Stimulated activated CD4-positive, alpha-beta T cell treated with anti-CD3 and anti-CD28 coated beads, Interleukin-1b, Interleukin-23, amount 100 ng/mL, for 24 hours (primary cell): ENCODE measurements at places on chromosomes 3 and 15.

- DNase-seq, result no peak
Measured at GRCh38 chr15:26421065-26421464, 351.8 kb downstream of the GABRB3 start.

DNA sequence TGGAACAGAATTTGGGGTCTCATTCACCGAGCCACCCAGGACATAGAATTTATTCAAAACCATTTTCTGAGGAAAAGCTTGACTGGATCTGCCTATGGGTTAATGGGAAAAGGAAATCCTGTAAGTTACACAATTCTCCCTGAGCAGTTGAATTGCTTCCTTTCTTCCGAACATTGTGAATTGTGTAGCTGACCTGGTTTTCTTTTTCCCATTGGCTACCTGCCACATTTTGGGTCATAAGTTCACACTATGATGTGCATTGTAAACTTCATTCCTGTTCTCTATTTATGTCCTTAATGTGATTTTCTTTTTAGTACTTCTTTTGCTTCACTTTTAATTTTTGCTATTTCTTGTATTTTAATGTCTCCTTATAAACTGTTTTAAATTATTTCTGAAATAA lies 386.0 kb upstream of the LRRC3B start:
- no peak for DNase-seq

- DNase-seq, result no peak
Measured at GRCh38 chr3:126155819-126156218, 24.6 kb downstream of the ALDH1L1 start.

DNA sequence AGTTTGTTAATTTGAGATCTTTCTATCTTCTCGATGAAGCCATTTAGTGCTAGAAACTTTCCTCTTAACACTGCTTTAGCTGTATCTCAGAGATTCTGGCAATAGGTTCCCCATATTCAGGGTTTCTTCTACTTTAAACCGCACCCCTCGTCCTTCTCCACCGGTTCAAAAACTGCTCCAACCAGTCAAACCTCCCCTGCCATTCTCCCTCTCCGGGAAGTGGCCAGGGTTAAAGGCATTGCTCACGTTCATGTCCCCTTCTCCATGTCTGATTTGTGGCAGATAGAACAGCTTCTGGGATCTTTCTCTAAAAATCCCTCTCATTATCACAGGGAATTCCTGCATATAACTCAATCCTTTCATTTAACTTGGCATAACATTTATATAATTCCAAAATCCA lies 14.4 kb downstream of the ALDH1L1 start:
- DNase-seq, result no peak

- no peak for DNase-seq
Measured at GRCh38 chr15:28459279-28459678, 73.5 kb downstream of the GOLGA8G start.

- no peak for DNase-seq
Measured at GRCh38 chr3:123733805-123734526, 149.1 kb upstream of the HACD2 start.

GRCh38 chr3:136819392-136819730 lies 435 bp downstream of the SLC35G2 start:
- DNase-seq, result no peak

DNA sequence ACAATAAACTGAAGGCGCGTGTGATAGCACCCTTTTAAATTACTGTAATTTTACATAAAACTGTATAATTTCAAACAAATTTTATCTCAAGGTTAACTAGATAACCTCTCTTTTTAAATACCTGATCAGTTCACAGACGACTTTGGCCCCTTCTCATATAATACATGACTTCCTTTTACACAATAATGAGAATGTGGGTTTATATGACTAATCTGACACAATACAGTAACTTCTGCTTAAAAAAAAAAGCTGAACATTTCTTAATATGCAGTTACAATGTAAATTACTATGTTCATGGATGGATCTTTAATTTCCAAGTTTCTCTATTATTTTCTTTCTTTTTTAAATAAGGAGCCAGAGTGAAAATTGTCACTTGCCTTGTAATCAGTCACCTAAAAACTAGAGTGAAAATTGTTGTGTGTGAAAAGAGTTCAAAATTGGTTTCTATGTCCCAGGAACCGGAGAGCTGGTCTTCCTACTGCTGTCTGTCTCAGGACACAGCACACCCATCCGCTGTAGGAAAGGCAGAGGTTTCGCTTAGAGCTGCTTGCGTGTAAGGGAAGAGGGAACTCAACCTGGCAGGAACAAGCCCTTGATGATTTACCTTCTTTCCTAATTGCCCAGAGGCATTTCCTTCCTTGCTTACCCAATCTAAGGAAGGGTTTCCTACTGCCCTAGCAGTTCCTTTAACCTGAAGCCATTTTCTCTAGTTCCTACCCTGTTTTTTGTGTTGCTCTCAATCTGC lies 33.3 kb downstream of the PLD1 start:
- DNase-seq, result no peak

DNA sequence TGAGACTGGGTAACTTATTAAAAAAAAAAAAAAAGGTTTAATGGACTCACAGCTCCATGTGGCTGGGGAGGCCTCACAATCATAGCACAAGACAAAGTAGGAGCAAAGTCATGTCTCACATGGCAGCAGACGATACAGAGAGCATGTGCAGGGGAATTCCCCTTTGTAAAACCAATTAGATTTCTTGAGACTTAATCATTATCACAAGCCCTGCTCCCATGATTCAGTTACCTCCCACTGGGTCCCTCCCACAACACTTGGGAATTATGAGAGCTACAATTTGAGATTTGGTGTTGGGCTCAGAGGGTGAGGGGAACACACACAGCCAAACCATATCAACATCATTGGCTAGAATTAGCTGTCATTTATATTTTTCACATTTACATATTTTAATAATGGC lies 221.0 kb downstream of the RSRC1 start:
- DNase-seq, result no peak

GRCh38 chr3:47540281-47540680 lies 26.8 kb upstream of the ELP6 start:
- no peak for DNase-seq

GRCh38 chr3:77835921-77836320 lies 796.0 kb downstream of the ROBO2 start:
- no peak for DNase-seq

- DNase-seq, result no peak
Measured at GRCh38 chr15:40232625-40233070, 6.2 kb upstream of the PAK6 start.

GRCh38 chr3:175434561-175434960 lies 575.4 kb downstream of the NAALADL2 start:
- no peak for DNase-seq

- no peak for DNase-seq
Measured at GRCh38 chr3:193345431-193345830, 33.1 kb downstream of the ATP13A5 start.

DNA sequence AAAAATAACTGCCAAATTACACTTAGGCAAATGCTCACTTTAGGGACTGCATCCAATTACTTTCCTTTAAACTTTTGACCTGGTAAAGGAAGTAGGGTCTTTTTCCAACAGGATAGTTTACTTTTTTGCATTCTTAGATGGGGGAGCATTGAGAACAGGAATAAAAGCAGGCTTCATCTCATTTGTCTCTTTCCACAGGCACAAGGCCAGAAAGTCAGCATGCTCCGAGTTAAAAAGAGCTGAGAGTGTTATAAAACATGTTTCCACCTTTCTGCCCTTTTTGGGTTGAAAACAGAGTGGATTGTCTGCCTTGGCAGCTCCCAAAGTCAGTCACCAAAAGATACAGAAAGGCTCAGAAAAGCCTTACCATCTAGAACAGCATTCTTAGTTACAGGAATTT lies 404.9 kb upstream of the ALCAM start:
- DNase-seq, result no peak

DNA sequence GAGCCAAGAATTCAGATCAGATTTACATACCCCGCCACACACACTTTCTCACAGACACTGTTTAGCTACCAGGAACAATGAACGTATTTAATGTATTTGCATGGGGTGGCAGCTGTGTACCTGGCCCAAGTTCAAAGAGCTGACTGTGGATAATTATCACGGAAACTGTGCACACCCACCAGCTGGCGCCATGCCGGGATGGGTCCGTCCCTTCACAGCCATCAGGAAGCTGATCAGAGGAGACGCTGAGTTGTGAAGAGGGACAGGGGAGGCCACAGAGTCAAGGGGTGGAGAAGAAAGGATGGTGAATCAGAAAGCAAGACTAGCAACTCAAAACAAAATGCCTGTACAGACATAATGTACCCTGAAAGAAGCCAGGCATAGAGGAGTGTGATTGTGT lies 13.1 kb upstream of the PLA2G4D start:
- DNase-seq, result peak; percentile 19

- DNase-seq, result no peak
Measured at GRCh38 chr15:62279041-62279440, 114.0 kb upstream of the C2CD4B start.

GRCh38 chr3:81198216-81198615 lies 563.2 kb downstream of the GBE1 start:
- no peak for DNase-seq

DNA sequence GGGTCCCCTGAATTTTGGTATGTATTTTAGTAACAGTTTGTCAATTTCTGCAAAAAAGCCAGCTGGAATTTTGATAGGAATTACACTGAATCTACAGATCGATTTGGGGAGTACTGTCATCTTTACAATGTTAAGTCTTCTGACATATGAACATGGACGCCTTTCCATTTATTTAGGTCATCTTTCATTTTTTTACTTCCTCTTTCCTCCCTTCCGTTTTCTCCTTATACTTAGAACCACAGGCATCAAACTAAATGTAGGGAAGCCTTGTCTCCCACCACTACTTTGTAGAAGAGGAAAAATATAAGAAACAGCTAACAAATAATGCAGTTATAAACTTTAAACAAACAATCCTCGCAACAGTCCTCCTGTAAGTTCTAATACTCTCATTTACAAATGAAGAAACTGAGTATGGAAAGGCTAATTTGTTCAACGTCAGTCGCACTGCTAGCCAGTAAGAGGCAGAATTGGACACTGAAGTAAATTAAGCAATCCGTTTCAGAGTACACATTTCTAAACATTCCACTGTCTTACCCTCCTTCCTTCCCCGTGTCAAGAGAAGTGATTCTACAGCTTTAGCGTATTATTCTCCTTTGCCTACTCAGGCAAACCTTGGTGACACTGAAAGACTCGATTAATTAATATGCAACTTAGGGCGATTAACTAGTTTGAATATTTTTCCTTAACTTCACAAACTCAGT lies 25.6 kb downstream of the RHOA start:
- no peak for DNase-seq

GRCh38 chr3:72309661-72310418 lies 524.9 kb upstream of the PROK2 start:
- no peak for DNase-seq

GRCh38 chr3:124764746-124765145 lies 34.5 kb downstream of the UMPS start:
- no peak for DNase-seq

DNA sequence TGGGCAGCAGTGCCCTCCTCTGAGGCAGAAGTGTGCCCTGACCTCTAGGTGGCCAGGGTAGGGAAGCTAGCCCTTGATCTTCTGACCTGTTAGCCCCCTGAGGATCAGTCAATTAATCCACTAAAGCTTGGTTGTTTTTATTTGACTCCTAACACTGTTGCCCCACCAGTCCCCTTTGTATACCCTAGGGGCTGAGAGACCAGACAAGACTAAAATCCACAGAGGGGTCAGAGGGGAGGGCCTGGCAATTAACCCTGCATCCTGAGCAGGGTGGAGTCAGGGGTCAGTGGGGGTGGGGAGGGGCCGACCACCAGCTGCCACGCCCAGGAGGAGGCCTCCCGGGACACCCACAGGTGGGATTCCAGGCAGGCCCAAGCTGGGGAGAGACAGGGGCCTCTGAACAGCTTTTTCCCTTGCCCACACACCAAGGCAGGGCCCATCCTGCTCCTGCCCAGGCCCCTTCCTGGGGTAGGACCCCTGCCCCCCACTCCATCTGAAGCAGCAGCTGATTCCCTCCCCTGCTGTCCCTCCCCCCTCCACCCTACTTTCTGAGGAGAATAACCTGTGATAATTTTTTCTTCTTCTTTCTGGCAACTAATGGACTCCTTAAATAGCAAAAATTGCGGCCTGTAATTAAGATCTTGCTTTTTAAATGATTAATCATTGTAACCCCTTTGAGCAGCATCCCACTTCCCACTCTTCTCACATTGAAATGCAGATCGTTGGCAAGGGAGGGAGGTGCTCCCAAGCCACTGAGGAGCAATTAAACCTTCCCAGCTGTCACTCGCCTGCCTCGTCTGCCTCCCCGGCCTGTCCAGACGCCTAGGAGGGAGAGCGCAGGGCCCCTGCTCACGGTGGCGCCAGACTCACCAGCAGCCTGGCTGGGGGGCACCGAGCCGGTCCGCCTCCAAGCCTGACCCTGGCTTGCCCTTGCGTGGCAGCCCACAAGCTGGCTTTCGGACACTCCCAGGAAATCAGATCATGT lies 51.9 kb downstream of the RHCG start:
- no peak for DNase-seq

DNA sequence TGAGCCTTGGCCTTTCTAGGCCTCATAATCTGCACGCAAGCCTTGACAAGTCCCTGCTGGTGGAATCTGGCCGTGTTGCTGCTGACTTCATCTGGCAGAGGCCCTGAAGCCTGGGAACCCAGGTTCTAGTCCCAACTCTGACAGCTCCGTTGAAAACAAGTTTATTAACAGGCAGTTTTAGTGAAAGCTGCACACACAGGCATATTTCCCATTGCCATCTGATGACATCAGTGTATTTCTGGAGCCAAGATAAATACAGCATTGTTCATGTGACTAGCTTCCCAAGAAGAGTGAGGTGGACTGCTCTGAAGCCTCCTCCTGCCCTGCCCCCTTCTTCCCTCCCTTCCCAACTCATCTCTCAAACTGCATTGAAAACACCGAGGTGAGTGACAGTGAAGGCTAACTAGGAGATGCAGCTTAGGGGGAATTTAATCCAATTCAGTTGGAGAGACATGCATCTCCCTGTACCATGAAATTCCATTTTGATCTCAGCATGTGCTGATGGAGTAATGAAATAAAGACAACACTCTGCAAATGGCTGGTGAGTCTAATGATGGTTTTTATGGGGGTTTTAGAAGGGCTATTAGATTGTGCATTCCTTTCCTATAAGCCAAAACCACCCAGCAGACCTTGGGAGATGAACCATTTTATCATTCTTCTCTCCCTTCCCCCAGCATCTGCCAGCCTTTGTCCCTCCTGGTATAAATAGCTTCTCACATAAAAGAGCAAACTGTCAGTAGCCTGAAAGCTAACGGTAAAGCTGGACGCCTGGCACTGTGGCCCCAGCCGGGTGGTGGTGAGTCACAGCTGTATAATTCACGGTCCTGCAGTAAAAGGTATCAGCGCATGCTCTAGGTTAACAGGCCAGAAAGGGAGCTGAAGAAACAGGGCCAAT lies 38.0 kb downstream of the PRICKLE2 start:
- no peak for DNase-seq

- DNase-seq, result no peak
Measured at GRCh38 chr15:85407421-85408269, 27.2 kb downstream of the AKAP13 start.

GRCh38 chr3:70072180-70072579 lies 72.6 kb downstream of the SAMMSON start:
- no peak for DNase-seq
